ENCODE measurements at places on chromosomes 1 and 21.

GRCh38 chr1:90850181-90850897 is 133.2 kb upstream of the BARHL2 start:
- peak; percentile 48 for DNase-seq

DNA sequence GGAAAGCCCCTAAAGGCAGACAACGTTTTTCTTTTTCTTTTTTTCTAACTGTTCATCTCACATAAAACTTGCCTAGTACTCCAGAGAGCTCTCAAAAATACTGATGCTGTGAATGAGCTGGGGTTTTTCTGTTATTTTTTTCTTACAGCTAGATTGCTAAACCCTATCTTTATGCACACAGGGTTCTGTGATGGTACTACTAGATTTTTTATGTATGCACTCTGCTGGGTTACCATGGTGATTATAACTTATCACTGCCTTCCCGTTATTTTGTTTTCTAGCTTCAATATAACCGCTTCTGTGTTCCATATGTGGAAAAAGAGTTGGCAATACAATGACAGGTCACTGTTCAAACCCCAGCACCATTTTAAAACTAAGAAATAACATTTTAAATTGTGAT is 43.7 kb upstream of the KCNK1 start:
- DNase-seq: no peak

- no peak for DNase-seq
These were observed 66.8 kb downstream of the TTC3 start for GRCh38 chr21:37139902-37140301.

GRCh38 chr1:151238467-151238739 is 16.1 kb upstream of the PSMD4 start:
- DNase-seq: no peak

DNA sequence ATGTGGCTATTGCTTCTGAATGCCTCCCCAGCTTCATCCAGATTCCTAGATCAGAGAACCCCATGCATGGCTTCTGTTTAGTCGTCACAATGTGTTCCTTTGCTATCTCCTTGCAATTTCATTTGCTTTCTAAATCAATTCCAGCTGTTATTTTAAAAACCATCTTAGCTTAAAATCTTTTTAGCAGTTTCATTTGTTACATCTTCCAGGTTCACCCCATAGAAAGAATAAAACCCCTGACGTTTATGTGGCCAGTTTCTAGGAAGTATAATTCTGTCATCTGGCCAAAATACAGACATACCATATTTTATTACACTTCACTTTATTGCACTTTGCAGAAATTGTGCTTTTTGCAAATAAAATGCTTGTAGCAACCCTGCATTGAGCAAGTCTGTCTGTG is 278.4 kb downstream of the PTPRC start:
- DNase-seq: no peak

DNA sequence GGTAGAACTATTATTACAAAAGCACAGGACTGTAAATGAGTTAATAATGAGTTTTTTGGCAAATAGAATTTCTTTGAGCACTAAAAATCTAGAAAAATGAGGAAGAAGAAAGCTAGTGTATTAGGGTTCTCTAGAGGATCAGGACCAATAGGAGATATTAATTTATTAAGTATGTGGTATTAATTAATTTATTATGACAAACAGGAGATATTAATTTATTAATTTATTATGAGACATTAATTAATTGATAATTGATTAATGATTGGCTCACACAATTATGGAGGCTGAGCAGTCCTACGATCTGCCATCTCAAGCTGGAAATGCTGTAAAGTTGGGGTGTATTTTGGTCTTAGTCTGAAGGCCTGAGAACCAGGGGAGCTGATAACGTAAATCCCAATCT is 31.2 kb downstream of the PLA2G4A start:
- DNase-seq: no peak

- DNase-seq: no peak
These were observed 13.8 kb downstream of the LEPR start for GRCh38 chr1:65434255-65434654.

- DNase-seq: peak; percentile 91
These were observed 37.2 kb downstream of the GNPAT start for GRCh38 chr1:231278100-231278790.

DNA sequence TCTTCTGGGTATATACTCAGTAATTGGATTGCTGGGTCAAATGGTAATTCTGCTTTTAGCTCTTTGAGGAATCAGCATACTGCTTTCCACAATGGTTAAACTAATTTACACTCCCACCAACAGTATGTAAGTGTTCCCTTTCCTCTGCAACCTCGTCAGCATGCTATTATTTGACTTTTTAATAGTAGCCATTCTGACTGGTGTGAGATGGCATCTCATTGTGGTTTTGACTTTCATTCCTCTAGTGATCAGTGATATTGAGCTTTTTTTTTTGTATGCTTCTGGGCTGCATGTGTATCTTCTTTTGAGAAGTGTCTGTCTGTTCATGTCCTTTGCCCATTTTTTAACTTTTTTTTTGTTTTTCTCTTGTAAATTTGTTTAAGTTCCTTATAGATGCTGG is 279.4 kb downstream of the PTGER3 start:
- DNase-seq: no peak

DNA sequence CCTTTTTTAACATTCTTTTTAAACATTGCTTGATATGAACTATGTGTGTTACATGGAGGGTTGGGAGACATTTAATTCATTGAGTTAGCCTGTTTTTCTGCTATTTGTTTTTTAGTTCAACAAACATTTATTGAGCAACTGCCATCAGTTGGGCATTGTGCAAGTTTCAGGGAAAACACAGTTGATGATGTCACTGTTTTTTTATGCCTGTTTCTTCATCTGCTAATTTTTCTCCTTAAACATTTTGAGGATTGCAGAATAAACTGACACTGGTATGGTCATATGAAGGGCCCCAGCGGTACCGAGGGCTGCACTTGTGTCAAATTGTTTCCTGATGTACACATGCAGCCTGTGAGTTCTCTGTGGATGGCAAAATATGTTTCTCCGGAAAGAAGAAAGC is 253.0 kb downstream of the FGGY start:
- DNase-seq: no peak

DNA sequence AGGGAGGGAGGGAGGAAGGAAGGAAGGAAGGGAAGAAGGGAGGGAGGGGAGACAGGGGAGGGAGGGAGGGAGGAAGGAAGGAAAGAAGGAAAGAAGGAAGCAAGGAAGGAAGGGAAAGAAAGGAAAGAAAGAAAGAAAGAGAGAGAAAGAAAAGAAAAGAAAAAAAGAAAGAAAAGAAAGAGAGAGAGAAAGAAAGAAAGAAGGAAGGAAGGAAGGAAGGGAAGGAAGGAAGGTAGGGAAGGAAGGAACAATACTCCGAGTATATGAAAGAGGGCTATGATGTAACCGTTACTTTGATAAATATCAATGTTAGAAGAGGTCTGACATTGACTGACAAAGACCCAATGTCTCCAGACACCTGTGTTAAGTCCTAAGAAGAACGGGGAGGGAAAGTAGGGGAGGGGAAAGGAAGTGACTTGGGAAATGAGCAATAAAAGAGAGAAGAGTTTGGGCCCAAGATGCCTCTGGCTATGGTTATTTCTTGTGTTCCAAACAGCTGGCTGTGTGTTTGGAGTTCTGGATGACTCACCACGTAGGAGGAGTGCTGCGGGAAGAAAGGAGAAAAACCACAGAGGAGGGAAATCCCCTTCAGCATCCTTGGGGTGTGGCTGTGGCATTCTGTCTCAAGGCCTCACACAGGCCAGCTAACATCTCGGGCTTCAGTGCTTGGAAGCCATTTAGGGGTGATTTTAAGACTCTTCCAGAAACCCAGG is 37.0 kb upstream of the RXRG start:
- peak; percentile 5 for DNase-seq

DNA sequence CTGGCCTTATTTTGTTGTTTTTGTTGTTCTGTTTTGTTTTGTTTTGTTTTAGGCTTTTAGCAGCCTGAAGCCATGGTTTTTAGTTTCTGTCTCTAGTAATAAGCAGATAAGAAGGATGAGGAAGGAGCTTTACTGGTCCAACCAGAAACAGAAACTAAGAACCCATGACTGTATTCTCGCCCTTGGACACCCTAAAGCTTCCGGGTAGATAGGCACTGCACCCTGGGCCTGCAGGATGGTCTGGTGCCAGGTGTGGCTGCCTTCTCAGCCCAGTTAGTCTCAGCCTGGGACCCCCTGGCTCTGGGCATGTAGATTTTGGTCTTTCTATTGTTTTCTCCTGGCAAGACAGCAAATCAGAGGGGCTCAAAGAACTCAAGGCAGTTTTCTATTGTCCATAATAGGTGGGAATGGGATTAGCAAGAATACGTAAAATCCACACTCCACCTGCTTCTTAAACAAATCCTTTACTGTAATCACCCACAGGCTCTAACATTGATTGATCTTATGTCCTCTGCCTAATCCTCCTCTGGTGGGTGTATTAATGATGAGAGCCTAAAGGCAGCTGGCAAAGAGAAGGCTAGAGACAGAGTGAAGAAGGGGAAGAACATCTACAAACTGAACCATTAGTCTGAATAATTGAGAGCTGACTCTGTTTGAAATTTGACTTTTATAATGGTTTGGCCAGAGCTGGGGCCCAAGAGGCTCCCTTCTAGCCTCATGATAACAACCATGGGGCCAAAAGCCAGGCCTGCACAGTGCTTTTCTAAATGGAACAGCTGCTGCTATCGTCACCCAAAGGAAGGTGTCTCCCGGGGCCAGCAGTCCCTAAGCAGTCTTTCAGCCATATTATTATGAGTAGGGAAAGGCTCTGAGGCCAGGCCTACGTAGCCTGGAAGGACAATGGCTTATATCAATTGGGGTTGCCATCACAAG is 106.8 kb upstream of the ATP1A1 start:
- no peak for DNase-seq

GRCh38 chr1:229146647-229147046 is 124.3 kb upstream of the RAB4A start:
- no peak for DNase-seq

- peak; percentile 64 for DNase-seq
These were observed 14.7 kb downstream of the ADCY10 start for GRCh38 chr1:167899253-167899681.

DNA sequence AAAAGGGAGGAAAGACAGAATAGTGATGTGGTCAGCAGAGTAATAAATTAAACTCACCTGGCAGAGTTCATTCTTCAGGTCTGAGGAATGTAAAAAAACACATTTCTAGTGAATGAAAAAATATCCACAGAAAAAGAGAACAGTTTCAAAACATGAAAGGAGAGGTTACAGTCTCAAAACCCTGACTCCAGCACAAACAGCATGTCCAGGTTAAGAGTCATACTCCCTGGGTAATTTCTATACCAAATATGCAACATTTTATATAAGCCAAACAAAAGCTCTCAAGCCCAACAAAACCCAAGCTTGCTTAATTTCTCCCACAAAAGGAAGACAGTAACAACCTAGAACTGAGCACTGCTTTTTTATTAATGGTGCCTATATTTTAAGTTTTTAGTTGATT is 173.0 kb downstream of the NTMT2 start:
- DNase-seq: no peak

GRCh38 chr1:232377494-232377770 is 252.5 kb downstream of the SIPA1L2 start:
- peak; percentile 39 for DNase-seq
